ENCODE measurements at places on chromosomes 3 and 15.

DNA sequence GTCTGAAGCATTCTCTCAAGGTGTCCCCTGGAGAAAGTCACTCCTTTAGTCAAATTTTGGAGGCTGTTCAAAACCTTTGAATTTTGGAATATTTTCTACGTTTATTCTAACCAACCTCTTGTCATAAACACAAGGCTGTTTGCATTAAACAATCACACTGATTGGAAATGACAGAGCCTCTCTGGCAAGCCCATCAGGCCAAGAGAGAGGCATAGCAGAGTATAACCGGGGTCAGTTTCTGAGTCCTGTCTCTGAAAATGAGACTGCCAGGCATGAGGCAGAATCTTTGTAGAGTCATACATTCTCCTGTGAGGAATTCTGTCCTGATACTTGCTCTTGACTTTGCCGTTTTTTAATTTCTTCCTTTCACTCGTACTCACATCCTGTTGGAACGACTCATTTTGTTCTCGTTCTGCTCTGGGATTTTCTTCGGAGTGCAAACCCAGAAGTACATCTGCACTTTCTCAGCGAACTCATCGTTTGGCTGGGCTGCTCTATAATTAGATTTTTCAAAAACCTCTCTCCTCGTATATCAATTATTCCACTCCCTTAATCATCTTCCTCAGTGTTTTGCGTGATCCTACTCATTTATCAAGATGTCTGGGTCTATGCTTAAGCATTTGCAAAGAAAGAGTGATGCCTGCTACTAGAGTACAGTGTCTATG, 114.2 kb downstream of the AGBL1 start:
- no peak for DNase-seq

DNA sequence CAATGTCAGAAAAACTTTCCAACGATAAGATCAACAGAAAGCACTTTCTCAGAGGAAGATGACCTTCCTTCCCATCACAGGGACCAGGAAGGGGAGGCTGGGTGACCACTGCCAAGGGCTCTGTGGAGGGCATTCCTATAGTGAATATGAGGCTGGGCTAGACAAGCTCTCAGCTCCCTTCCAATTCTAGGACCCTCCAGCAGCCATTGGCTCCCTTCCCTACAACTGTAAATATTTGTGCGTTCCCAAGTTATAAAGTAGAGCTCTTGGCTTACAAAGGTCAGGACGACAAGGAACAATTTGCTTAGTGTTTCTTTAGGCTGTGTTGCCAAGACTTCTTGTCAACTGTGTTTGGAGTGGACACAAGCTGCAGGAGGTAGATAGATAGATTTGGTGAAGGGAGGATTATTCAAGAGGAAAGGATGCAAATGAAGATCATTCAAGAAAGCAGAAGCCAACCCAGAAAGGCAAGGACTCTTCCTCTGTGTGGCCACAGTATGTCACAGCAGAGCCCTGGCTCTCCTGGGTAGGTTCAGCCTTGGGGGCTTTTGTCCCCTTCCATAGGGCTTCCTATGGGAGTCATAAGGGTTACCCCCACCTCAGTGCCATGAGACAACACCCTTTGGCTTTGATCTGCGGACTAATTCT, 223.6 kb upstream of the TLE3 start:
- DNase-seq: no peak

GRCh38 chr3:111725706-111726105, 130.6 kb upstream of the ZBED2 start:
- no peak for DNase-seq

GRCh38 chr3:110667216-110667615, 404.4 kb upstream of the NECTIN3 start:
- no peak for DNase-seq

DNA sequence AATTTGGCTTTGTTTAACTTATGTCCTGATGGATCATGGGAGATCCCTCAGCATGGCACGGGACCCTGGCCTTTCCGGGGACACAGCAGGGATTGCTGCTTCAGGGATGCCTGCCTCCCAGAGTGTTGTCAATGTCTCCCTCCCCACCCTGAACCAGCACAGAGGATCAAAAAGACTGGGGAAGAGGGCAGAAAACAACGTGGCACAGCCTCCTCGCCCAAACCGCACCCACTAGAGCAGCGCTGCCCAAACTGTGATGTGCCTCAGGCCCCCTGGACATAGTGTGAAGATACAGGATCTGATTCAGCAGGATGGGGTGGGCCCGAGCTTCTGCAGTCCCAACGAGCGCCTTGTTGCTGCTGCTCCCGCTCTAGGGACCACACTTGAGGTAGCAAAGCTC, 34.5 kb downstream of the SLC6A20 start:
- no peak for DNase-seq

DNA sequence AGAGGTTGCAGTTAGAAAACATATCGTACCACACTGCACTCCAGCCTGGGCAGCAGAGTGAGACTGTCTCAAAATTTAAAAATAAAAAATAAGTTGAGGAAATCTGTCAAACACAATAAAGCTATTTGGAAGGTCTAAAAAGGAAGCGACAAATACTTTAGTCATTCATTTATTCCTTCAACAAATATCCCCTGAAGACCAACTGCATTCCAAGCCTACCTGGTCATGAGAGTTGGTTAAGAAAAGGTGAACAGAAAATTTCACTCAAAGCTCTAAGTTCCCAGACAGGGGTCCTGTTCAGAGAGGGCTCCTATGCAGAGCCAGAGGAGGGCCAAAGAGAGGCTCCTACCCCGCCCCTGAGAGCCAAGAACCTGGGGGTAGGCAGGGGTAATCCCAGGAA, 15.4 kb upstream of the PRKAR2A start:
- DNase-seq: no peak

- DNase-seq: no peak
These were observed 179.0 kb upstream of the PFN2 start for GRCh38 chr3:150149651-150150051.

GRCh38 chr3:137511655-137512054, 252.5 kb upstream of the SOX14 start:
- DNase-seq: no peak

DNA sequence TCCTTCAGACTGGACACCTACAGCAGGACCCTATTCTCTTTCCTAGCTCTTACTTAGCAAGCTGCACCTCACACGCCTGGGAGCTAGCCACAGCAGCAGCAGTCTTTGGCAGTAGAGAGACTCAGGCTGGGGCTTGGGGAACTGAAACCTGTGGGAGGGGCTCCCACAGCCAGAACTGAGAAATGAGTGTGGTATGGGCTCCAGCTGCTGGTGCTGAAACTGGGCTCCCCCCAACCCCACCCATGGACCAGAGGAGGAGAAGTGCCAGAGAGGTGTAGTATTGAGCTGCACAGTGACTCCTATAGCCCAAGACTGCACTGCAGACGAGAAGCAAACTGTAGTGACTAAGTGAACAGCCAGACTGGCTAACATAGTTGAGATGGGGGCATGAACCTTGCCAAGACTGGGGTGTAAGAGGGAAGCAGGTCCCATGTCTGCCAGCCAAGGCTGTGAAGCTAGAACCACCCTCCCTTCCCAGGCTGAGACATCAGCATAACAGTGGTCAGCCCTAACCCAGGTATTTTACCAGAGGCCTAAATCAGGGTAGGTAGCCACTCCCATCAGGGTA, 62.5 kb downstream of the MYO5A start:
- no peak for DNase-seq

GRCh38 chr3:11820531-11821041, 26.1 kb downstream of the TAMM41 start:
- no peak for DNase-seq

Data from stimulated activated CD8-positive, alpha-beta memory T cell treated with anti-CD3 and anti-CD28 coated beads, Interleukin-15, amount 100 ng/mL, for 4 hours (primary cell).